ENCODE measurements at places on chromosomes 3 and 15. TPM values are rescaled to one million over a fixed set of nuclear protein-coding genes. Genes with fewer than 3 reads are reported as not detected.

GRCh38 chr3:33716227-33716626, 1.8 kb downstream of the CLASP2 start:
- no peak for DNase-seq

DNA sequence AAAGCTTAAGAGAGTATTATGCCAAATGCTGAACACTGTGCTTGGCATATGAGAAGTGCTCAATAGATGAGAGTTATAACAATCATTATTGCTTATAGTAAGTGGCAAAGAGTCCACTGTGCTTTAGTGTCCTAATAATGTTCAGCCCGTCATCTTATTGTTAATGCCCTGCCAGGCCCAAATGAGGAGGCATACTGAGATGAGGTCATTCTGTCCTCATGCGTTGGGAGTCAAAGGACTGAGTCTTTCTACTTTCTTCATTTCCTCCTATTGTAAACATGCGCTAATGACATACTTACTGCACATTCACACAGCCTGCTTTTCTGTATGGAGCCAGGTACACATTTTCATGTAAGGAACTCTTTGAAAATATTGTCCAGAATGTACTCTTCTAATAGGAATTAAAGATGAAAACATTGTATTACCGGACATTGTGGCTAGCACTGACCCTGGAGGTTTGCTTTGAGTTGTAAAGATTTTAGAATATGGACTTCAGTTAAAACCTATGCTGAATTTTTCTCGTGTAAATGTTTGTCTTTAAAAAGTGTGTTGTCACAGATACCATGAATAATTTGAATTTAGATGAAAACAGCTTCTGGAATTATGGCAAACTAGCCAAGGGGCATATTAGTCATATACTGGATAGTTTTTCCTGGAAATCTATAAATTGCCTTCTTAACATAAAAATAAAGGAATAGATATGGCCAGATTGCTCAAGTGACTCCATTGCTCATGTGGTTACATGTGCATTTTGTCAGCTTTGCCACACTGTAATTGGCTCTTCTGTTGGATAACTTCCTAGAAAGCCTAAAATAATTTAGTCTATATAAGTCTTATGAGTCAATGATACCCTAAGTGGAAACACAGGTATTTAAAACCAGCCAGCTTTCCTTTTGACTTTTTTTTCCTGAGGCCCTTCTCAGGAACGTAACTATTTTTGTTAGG, 38.3 kb downstream of the KBTBD12 start:
- DNase-seq = no peak

GRCh38 chr15:54776410-54776809, 420.3 kb downstream of the RSL24D1 start:
- no peak for DNase-seq

- DNase-seq = no peak
Observed at GRCh38 chr15:47390208-47390765, 327.0 kb upstream of the SEMA6D start.

DNA sequence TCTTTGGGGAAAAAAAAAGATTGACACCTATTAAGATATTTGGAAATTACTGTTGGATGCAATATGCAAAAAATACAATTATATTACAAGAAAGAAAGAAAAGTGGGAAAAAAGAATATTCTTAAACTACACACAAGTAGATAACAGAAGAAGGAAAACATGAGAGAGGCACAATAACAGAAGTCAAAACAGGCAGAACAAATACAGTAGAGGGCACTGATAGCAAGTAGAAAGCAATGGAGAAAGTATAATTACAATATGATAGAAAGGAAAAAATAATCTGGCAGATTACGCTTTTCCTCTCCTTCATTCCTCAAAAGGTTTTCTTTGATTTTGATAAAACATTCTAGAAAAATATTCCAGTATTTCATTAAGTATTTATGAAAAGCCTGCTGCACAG, 72.1 kb downstream of the ADAM10 start:
- no peak for DNase-seq

- peak; percentile 39 for DNase-seq
Observed at GRCh38 chr15:87962428-87962827, 294.1 kb downstream of the NTRK3 start.

- no peak for DNase-seq
Observed at GRCh38 chr3:130527426-130527825, 10.4 kb downstream of the COL6A6 start.

- peak; percentile 78 for DNase-seq
Observed at GRCh38 chr15:73346735-73347312, 21.9 kb downstream of the HCN4 start.

DNA sequence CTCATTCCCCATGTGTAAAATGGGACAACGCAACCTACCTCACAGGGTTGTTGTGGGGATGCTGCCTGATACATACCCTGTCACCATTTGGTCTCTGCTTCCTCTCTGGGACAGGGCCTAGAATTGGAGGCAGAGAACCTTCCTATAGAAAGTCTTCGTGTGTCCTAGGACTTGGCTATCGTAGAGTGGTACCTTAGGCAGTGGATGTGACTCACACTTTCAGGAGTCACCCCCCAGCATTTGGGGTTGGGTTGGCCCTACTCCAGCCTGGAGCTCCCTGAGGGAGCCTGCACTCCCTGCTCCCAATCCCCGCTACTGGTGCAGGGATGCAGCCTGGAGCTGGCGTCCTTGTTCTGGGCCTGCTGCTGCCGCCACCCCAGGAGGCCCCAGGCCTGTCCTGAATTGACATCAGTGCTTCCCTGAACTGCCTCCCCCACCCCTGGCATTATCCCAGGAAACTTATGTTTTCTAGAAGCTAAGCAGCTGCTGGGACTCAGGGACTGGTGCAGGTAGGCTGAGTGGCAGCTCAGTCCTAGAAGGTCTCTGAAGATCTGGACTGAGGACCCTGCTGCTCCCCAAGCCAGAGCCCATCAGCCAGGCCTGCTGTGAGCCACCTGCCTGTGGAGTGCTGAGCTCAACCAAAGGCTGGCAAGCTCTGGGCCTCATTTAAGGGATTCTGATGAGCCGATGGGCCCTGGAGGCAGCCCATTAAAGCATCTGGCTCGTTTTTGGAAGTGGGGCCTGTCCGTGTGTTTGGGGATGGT, 9.9 kb downstream of the C15orf39 start:
- no peak for DNase-seq

DNA sequence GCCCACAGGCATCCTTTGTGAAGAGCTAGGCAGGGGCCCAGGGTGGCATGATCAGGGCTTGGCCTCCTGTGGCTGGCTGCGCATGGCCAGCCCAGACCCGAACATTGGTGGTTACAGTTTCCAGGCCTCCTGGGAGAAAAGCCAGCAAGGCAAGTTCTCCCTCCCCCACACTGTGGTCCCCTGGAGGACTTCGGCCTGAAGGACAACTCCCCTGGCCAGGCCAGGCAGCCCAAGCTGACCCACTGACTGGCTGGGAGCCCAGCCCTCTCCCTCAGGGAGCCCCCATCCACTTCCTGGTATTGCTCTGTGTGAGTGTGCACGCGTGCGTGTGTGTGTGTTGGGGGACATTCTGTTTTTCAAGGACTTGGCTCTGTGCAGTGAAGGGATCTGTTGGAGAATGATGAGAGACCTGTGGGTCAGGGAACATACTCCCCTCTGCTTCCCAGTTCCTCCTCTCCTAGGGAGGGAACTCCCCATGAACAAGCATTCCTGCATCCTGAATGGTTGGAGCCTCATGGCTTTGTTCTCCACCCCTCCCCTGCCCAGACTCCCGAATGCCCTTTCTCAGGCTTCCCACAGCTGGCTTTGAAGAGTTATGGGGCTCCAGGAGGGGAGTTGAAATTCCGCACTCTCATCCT, 29.5 kb downstream of the CORO2B start:
- DNase-seq = no peak

DNA sequence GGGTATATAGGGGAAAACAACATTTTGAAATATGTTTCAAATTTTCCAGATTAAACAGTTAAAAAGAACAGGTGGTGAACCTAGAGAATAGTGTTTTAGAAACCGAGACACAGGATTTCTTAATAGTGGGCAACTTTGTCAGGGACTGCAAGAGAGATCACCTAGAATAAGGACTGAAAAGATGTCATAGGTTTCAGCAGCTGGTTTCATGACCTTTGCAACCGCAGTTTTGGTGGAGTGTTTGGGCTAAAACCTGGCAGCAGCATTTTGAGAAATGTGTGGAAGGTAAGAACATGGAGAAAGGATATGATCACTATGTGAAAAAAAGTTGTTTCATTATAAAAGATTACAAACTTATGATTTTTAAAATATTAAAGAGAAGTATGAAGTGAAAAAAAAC, 34.9 kb downstream of the PRKCI start:
- no peak for DNase-seq

- peak; percentile 16 for DNase-seq
Observed at GRCh38 chr15:34109797-34110663, 8.1 kb downstream of the PGBD4 start.

- DNase-seq = no peak
Observed at GRCh38 chr3:130088061-130088460, 6.4 kb downstream of the ALG1L2 start.

DNA sequence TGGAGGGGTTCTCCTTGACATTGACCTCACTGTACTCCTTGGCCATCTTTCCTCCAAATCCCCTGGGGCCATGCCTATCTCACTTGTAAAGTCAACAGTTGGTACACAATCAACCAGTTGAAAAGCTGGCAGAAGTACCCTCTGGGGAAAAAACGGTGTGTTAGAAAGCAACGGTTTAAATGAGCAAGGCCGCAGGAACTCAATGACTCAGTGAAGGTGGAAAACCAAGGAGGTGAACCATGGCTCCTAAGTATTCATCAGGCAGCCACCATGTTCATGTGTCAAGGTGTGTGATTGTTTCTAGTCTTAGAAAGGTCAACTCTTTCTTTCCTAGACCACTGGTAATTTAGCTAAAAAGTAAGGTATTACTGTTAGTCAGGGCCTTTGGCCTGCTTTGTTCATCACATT, 130.9 kb upstream of the SATB1 start:
- DNase-seq = no peak

DNA sequence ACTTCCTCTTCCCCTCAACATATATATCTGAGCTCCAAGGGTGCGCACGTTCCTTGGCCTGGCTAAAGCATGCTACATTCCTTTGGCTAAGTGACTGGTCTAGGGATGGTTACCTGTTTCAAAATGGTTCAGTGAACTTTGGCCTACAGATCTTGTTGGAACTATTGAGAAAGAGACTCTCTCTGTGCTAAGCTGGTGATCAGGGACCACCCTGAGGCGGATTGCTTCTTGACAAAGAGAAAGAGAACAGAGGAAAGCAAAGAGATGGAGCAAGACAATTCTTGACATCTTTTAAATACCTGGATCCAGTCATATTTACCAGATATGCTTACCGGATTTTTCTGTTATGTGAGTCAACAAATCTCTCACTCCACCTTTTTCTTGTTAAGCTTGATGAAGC, 123.1 kb downstream of the CHST2 start:
- DNase-seq = no peak

NPAP1 gene
- 0.18 TPM for total RNA-seq

GAP43 gene
- total RNA-seq = 16.1 TPM

FBXW12 gene
- total RNA-seq = not detected

VEPH1 gene
- total RNA-seq = 10.3 TPM

DHX36 gene
- total RNA-seq = 53.8 TPM

GP9 gene
- total RNA-seq = 1.5 TPM

CACNA1D gene
- 208 TPM for total RNA-seq

RBMS3 gene
- 30.9 TPM for total RNA-seq

ATP13A5 gene
- 0.23 TPM for total RNA-seq

CDAN1 gene
- total RNA-seq = 29.9 TPM

SETMAR gene
- 15.3 TPM for total RNA-seq

MESP2 gene
- 0.33 TPM for total RNA-seq

Measured in endothelial cell (in vitro differentiated cells).